Epithelial cell of prostate (primary cell): ENCODE measurements at places on chromosomes 1 and 21.

DNA sequence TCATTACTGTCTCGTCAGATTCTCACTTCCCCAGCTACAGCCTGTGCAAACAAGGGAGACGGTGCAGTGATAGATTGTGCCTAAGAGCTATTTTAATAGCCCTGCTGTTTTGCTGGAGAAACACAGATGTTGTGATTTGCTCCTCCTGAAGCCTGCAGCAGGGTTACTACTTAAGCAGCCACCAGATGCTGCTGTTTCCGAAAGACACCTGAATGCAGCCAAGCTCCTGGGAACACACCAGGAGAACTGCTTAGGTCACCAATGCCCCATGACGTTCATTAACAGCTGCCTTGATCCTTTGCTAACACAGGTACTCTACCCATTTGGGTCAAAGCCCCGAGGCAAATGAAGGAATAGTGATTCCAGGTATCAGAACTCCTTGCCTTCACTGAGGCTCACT is 411.8 kb upstream of the DAB1 start:
- DNase-seq, result no peak

DNA sequence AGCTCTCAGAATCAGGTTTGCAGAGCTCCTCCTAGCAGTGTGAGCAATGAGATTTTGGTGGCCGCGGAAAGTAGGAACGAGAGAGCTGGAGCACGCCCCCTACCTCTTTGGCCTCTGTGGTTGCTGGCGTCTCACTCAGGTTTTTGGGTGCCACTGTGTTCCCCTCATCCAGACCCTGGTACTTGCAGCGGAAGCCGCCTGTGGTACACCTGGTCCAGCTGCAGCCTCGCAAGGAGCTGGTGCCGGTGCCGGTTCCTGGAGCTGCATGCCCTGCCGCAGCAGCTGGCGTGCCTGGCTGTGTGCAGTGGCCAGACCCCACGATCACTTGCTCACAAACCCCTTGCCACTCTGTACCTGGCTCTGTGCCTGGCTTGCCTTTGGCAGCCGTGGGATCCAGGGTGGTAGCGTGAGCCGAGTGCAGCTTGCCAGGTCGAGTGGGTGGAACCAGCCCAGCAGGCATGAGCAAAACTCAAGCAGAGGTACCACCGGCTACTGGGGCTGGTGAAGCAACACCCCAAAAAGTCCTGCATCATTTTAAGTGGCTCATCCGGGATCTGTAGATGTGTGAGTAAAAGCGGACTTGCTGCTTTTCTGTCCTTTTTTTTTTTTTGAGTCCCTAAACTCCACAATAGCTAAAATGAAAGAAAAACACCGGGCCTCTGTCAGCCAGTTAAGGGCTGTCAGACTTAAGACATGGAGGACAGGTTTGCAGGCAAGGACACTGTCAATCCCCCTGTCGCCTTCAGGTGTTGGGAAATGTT is 844.9 kb downstream of the KCNT2 start:
- no peak for DNase-seq

- DNase-seq, result no peak
These were observed 30.6 kb downstream of the AKT3 start for GRCh38 chr1:243819438-243819839.

DNA sequence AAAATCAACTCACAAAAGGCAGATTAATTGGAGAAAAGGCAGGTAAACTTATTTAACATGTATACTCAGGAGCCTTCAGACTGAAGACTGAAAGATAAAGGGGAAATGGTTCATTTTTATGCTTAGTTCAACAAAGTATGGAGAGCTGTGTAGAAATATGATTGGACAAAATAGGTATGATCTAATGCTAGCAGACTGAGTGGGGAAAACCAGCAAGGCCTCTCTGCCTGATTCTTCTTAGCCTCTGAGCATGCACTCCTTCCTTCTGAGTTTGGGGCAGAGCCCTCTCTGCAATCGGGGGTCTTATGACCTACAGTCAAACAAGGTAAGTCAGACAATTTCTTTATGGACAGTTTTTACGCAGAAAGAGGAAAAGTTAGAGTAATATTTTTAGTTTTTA is 38.8 kb upstream of the SUCO start:
- DNase-seq, result no peak

- no peak for DNase-seq
These were observed 9.5 kb upstream of the TBCE start for GRCh38 chr1:235357485-235358373.

DNA sequence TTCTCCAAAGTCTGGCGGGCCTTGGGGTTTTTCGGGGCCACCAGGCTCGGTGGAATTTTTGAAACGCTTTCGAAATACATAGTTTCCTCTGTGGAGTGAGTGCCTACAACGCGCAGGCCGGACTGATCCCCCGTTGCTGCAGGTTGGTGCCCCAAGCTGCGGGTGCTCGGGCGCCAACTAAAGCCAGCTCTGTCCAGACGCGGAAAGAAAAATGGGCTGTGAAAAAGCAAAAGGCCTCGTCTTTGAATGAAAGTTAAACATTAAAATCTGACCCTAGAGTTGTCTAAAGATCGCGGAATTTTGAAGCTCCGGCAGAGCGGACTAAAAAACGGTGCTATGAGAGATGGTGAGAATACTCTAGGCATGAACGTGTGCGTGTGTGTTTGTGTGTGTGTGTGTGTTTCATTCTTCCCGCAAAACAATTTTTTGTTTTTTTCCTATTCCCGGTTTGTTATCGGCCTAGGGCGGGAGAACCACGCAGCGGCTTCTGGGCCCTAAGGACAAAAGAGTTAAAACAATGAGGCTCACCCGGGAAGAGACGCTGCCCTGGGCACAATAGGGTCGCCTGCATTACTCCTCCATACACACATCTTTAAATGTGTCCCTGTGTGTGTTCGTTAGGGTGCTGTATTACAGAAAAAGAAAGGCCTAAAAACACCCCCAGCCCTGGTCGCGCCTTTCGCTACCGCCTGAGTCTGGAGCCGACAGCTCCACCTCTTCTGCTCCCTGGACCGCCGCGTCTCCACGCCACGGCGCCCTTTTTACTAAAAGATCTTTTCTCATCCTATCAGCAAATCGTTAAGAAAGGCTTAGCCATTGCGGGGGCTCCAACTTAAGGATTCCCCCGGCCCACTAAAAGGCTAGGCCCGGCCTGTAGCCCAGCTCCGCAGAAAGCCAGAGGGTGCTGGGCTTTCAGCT is 3.2 kb downstream of the TBX15 start:
- DNase-seq, result no peak

DNA sequence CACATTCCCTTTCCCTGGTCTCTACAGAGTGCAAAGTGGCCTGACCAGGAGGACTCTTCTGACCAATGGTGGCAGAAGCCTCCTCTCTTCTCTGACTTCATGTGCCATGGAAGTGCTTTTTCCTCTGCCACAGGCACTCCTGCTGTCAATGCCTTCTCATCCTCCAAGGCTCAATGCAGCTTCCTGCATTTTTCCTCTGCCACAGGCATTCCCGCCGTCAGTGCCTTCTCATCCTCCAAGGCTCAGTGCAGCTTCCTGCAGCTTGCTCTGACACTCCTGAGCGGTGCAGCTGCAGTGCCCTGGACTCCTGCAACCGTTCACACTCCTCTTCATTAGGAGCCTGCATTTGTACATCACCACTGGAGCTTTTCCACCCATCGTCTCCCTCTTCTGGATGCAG is 4.7 kb upstream of the ADARB1 start:
- no peak for DNase-seq
